Activated CD4-positive, alpha-beta T cell treated with anti-CD3 and anti-CD28 coated beads, Interleukin-2, amount 10 ng/mL, durations not matched to agents 7 days and 5 days (primary cell): ENCODE measurements at places on chromosomes 1 and 21.

GRCh38 chr1:163866564-163866963, 544.8 kb downstream of the NUF2 start:
- no peak for DNase-seq

- DNase-seq: no peak
Measured at GRCh38 chr1:59554011-59554663, 257.2 kb downstream of the FGGY start.

DNA sequence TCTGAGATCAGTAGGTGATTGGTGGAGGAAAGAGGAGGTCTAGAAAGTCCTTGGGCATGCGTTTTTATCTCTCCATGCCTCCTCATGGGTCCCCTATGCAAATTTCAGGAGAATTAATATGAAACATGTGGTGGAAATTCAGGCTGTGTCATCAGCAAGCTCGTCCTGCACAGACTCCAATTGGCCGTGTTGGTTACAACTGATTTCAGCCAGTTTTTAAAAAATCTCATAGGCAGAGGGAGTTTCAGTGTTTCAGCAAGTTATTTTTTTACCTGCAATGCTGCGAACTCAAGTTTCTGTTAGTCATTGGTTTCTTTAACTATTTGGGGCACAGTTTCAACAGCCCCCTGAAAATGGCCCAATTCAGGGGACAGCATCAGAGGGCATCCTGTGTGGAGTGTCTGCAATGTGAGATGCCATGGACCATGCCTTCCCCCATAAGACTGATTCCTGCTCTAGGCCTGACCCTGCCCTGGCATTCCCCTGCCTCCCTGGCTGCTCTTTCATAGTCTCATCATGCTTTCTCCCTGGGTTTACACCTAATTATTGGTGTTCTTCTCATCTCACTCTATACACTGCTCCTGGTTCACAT, 59.9 kb downstream of the C1orf198 start:
- DNase-seq: no peak

- no peak for DNase-seq
Measured at GRCh38 chr1:47332779-47333577, 612 bp upstream of the CMPK1 start.

- no peak for DNase-seq
Measured at GRCh38 chr1:66752000-66752592, at the start of gene DYNLT5. Gene DYNLT5 (plus strand): TSS chr1:66752459. CDS start chr1:66754659, 2,200 bp downstream.

DNA sequence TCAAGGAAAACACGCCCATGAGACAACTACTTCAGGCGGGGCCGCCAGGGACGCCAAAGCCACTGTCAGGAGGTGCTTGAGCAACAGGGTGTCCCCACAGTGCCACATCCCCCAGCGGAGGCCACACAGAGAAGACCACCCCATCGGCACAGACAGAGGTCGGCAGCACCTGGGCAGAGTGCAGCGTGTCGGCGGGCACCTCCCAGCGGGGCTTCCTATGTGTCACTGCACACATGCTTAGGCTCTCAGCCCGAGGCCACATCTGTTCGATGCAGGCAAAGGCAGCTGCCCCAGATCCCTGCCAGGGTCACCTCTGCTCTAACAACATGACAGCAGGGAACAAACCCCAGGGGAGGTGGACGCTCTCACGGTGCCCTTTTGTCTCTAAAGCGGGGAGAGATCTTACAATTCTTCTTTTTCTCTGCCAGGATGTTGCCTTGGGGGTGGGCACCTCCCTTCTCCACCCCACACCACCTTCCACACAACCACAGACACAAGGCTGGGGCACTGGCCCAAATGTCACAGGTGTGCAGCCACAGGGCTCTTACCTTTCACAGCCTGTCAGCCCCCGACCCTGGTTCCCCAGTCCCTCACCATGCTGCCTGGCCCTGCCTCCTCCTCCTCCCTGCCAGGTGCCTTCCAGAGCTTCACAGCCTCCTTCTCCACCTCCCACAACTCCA, 4.2 kb downstream of the KRTAP10-8 start:
- DNase-seq: no peak

DNA sequence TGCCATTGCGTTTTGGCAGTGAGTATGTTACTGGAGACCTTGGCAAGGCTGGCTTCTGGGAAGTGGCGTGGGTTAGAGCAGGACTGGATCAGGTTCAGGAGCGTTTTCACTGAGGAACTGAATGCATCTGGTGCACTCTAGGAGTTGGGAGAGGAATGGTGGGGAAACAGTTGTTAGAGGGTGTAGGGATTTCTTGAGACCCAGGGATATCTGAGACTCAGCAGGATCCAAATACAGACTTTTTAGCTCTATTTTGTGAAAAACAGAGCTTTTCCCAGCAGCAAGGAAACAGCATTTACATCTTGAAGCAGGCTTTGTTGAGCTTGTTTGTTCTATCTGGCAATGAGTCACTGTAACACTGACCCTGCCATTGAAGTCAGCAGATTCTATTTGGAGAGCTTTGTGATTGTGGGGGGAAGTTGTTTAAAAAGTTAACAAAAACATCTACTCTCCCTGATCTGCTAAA, 56.9 kb upstream of the NRIP1 start:
- no peak for DNase-seq

DNA sequence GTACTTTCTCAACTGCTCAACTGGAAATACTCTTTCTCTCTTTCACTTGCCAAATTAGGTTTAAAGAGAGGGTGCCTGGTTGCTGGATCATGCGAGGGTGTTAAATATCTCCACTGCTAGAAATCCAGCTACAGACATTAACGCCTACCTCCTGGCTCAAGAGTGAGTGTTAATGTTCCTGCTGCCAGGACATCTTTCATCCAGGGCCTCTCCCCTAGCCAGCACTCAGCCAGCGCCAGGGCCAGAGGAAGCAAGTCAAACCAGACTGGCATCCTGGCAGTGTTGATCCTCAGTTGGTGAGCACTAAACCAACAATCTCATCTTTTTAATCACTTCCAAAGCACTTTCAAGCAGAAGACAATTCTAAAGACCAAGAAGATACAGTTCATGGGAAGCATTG, 92.9 kb upstream of the BARHL2 start:
- no peak for DNase-seq

GRCh38 chr1:227043755-227044154, 103.7 kb downstream of the COQ8A start:
- DNase-seq: no peak

- no peak for DNase-seq
Measured at GRCh38 chr1:40901886-40902852, 40.0 kb upstream of the CITED4 start.

- no peak for DNase-seq
Measured at GRCh38 chr1:247552231-247552630, 3.3 kb downstream of the GCSAML start.

GRCh38 chr1:175206687-175207086, 14.1 kb upstream of the KIAA0040 start:
- no peak for DNase-seq

DNA sequence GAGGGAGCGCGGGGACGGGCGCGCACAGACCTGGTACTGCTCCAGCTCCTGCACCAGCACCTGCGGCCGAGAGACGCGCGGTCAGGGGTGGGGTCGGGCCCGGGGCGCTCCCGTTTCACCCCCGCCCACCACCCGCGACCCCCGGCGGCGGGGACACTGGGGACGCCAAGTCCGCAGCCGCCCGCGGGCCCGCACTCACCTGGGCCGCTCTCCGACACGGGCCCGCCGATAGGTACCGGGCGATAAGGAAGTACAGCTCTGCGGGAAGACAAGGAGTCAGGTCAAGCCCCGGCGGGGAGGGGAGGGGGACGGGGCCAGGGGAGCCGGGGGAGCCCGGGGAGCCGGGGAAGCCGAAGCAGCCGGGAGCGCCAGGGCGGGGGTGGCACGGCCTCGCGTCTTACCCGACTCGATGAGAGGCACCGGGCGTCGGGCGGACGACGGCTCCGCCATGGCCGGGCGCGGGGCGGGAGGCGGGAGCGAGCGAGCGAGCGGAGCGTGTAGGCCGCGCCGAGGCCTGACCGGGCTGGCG, 326 bp downstream of the BRWD1 start:
- no peak for DNase-seq

- no peak for DNase-seq
Measured at GRCh38 chr1:30376054-30376697, 347.2 kb downstream of the MATN1 start.

- DNase-seq: no peak
Measured at GRCh38 chr1:241642593-241642944, 2.4 kb upstream of the CHML start.

- DNase-seq: no peak
Measured at GRCh38 chr1:187267827-187268226, 439.1 kb downstream of the PLA2G4A start.

GRCh38 chr1:206577626-206578025, 34.6 kb downstream of the EIF2D start:
- DNase-seq: no peak

DNA sequence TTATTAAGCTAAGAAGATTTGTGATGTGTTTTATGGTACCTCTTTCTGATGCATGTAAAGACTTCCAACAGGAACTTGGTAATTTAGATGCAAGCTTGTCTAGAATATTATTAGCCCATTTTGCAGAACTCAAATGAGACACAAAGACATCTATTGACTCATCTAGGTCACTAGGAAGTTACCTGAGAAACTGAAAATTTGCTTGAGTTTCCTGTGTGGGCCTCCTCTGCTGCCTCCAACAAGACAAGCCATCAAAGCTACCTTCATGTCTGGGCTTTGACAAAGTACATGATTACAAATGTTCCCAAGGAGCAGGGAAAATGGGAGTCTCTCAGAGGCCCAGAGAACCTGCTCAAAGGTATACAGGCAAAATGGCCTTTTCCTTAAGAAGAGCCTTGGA, 5.6 kb downstream of the RUNX1 start:
- no peak for DNase-seq

DNA sequence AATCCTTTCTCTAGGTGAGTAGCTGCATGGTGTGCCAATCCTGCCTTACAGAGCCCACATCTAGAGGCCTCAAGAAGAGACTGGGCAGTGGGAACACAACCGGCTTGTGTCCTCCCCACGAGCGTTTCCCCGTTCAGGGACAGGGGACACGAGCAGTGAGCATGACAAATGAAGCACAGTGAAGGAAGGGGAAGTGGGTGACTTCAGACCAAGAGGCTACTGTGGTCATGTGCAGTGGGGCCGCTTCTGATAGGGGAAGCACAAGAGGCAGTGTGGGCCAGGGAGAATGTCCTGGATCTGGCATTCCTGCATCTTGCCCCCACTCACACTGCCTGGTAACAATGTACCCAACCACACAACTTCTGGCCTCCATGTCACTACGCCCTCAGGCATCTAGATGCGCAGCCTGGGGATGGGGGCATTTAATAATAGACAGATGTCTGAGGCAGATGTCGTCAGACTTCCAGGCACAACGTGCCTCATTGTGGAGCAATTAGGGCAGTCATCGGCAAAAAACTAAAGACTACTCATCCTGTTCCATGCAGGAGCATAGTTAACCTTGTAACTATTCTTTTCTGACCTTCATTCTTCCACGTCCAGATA, 155.6 kb upstream of the NBPF11 start:
- no peak for DNase-seq

- DNase-seq: no peak
Measured at GRCh38 chr1:13728091-13728715, 28.2 kb downstream of the PRDM2 start.

GRCh38 chr1:4726620-4727341, 72.4 kb downstream of the AJAP1 start:
- no peak for DNase-seq

- no peak for DNase-seq
Measured at GRCh38 chr1:20699558-20699957, 18.2 kb downstream of the KIF17 start.

GRCh38 chr1:51649593-51650091, 32.8 kb downstream of the OSBPL9 start:
- DNase-seq: no peak

GRCh38 chr1:38476850-38477178, 382.8 kb downstream of the RRAGC start:
- DNase-seq: no peak

DNA sequence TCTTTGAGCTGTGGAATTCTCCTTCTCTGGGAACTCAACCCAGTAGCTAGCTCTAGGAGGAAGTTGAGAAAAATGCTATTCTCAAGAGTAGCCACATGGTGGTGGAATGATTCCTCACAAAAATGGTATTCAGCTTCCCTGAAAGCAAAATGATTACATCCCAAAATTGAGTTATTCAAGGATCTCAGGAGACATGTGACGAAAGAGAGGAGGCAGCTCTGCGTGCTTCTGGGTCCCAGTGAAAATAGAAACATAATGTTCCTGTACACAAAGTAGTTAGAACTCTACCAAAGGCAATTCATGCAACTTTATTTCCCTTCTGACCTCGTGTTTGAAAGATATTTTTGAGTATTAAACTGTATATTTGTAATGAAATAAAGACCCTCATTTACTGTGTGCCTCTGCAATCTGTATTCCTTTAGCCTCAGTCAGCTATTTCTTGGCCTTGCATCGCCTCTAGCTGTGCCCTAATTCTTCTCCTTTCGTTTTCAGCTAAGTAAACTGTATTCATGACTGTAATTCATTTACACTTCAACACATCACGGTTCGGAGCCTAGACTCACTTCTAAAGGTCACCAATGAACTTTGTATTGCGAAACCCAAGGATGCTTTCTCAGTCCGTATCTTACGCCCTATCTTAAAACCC, 167.3 kb downstream of the FASLG start:
- no peak for DNase-seq

DNA sequence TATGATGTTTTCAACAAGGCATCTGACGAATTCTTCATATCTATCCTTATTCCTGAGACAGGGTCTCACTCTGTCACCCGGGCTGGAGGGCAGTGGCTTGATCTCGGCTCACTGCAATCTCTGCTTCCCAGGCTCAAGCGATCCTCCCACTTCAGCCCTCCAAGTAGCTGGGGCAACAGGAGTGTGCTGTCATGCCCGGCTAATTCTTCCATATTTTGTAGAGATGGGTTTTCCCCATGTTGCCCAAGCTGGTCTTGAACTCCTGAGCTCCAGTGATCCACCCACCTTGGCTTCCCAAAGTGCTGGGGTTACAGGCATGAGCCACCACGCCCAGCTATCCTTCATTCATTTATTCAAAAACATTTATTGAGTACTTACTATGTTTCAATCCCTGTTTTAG, 8.0 kb downstream of the YY1AP1 start:
- no peak for DNase-seq

DNA sequence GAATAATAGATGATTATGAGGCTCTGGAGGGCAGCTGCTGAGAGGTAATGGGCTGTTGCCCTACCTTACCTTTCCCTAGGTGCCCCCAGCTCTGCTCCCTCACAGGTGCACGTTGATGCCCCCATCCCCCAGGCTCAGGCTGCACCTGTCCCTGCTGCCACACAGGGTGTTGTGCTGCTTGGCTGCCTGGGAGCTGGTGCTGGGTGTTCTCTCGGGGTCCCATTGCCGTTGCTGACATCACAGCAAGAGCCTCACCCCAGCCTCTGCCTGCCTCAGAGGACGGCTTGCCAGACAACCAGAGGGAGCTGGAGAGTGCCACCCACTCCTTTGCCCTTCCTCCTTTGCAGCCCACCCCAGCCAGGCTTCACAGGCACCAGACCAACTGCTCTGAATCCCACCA, 31.4 kb upstream of the DMBX1 start:
- no peak for DNase-seq

- no peak for DNase-seq
Measured at GRCh38 chr1:71787699-71788098, 494.6 kb downstream of the NEGR1 start.
